ENCODE measurements at places on chromosomes 5 and 9.

- DNase-seq: no peak
These were observed 415 bp downstream of the XRCC4 start for GRCh38 chr5:83077662-83078261.

GRCh38 chr5:35248843-35249780 is 18.8 kb upstream of the PRLR start:
- DNase-seq: no peak

- no peak for DNase-seq
These were observed 21.4 kb downstream of the TTLL11 start for GRCh38 chr9:122071715-122072114.

DNA sequence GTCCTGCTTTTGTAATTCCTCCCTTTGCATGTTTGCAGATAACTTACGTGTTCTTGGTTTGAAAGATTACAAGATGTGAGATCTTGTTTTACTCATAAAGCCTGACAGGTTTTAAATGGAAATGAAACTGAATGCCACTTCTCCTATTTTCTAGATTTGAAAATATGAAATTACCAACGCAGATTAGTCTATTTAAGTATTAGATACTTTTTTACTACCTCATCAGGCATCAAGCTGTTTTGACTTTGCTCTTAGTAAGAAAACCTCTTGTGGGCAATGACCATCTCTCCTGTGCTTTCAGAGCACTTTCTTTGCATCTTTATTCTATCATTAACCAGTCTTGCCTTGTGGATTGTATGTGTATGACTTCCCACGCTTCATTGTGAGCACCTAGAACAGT is 3.5 kb downstream of the DMXL1 start:
- no peak for DNase-seq

DNA sequence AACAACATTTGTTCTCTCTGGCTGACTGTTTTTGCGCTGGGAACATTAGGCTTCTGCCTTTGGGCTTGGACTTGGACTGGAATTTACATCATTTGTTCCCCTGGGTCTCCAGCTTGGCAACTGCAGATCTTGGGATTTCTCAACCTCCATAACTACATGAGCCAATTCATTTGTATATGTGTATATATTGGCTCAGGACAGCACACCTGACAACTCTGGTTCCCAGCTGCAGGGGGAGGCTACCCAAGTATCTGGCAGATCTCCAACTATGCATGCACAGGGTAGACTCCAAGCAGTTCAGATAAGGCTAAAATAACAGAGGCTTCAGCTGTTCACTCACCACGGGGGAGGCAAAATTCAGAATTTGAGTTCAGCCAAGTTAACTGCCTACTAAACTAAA is 31.6 kb upstream of the F2RL1 start:
- no peak for DNase-seq

- no peak for DNase-seq
These were observed 60.6 kb downstream of the IL6ST start for GRCh38 chr5:55934115-55934613.

DNA sequence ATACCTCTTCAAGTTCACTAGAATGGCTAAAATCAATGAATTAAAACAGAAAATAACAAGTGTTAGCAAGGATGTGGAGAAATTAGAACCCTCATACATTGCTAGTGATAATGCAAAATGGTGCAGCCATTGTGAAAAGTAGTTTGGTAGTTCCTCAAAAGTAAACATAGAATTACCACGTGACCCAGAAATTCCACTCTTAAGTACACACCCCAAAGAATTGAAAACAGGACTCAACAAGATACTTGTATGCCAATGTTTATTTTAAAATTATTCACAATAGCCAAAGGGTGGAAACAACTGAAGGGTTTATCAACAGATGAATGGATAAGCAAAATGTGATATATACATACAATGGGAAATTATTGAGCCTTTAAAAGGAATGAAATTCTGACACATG is 70.3 kb downstream of the BARX1 start:
- no peak for DNase-seq

DNA sequence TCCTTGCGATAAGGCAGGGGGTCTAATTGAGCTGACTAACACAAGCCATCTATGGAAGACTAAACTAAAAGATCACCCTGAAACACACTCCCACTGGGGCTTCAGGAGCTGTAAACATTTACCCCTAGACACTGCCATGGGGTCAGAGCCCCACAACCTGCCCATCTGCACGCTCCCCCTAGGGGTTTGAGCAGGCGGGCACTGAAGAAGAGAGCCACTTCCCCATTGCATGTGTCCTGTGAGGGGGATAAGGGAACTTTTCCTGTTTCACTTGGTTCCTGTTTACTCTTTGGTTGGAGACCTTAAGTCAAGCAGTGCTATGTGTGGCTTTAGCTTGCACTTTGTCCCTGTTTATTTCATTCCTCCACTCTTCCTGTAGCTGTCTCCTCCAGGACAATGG is 1929.5 kb upstream of the CDH9 start:
- no peak for DNase-seq

GRCh38 chr5:50564079-50564478 is 102.4 kb upstream of the PARP8 start:
- DNase-seq: no peak

DNA sequence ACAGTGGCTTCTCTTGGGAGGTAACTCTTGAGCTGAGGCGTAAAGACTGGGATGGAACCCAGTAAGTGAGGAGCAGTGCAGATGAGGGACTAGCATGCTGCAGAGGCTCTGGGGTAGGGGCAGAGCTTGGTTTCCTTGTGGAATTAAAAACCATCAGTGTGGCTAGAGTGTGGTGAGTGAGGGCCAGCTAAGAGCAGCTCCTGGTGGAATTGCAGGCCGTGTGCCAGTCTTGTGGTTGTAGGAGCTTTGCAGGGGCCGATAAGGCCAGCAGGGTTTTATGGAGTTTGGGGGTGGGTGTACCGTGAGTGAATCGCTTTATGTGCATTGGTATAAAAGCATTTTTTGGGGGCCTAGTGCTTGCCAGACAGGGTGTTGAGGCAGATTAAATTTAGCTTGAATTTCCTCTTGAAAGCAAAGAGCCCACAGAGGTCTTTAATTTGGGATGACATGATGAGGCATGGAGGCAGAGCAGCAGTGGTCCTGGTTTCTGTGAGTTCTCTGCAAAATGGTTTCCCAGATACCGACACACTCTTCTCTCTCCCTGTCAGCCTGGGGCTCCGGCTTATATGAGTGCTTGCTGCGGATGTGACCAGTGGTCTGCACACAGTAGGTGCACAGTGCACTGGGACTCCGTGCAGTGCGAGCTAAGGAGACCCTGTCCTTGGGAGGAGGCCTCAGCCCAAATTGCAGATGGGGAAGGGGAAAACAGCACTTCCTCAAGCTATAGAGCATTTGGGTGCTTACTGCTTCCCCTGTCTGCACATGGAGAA is 176.4 kb upstream of the PITX1 start:
- no peak for DNase-seq

- DNase-seq: no peak
These were observed 209.1 kb downstream of the TMEM232 start for GRCh38 chr5:110517396-110517795.

DNA sequence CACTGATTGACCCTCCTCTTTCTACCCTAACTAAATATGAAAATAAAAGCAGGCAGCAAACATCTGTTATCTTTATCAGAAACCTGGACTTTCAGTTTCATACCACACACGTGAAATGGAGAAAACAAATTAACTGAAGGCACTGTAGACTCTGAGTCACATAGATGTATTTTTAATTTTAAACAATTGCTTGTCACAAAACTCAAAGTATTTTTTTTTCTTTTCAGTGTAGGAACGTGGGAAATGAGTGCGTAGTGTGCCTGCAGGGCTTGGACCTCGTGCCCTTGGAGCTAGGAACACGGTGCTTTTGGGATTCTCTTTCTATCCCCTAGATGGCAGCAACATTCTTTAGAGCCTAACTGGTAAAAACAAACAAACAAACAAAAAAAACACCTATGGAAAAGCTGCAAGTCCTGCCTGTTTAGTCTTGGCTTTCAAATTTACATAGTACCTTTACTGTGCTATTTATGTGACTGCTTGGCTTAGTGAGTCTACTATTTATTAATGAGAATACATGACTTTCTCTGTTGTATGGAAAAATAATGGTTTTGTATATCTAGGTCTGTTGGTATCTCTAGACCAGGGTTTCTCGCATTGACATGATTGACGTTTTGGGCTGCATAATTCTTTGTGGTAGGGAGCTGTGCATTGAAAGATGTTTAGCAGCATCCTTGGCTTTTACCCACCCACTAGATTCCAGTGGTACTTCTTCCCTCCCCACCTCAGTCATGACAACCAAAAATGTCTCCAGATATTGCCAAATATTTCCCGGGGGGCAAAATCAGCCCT is 16.8 kb upstream of the ACTBL2 start:
- peak; percentile 25 for DNase-seq

DNA sequence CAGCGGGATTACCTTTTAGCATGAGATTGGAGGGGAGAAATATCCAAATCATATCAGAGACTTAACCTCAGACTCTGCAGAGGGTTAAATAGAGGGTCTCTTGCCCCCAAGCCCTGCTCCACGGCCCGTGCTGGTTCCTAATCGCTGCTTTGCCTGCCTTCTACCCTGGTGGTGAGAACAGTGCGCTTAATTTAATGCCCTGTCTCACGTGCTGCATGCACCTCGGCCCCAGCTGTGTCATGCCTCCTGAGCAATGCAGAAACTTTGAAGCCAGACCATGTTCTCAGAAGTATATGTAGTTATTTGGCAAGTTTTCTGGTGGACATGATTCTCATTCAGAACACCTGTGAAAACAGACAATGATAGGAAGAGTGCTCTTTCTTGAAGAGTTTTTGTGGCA is 1.4 kb downstream of the OTULIN start:
- peak; percentile 55 for DNase-seq

DNA sequence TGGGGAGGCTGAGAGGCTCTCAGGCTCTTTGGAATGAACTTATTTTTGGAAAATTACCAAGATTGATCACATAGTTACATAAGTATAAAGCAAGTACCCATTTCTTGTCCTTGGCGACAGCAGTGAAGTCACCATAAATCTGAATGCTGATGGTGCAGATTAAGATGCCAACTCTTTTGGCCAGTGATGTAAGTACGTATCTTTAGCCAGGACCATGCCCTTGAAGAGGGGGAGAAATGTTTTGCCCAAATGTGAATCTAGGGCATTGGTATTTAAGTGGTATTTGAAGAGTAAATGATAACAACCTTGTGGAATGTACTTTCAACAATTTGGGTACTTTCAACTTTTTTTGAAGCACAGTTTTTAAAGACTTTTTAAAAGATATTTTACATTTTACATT is 68.2 kb upstream of the RAD23B start:
- no peak for DNase-seq

GRCh38 chr5:61811052-61811451 is 479.0 kb downstream of the ZSWIM6 start:
- no peak for DNase-seq

DNA sequence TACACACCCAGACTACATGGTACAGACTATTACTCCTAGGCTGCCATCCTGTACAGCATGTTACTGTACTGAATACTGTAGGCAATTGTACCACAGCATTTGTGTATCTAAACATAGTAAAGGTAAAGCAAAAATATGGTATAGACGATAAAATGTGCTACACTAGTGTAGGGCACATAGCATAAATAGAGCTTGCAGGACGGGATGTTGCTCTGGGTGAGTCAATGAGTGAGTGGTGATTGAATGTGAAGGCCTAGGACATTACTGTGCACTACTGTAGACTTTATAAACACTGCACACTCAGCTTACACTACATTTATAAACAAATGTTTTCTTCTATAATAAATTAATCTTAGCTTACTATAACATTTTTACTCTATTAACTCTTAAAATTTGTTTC is 25.6 kb downstream of the ANKRD55 start:
- no peak for DNase-seq

- no peak for DNase-seq
These were observed 157.9 kb upstream of the FBN2 start for GRCh38 chr5:128695791-128696530.

GRCh38 chr5:139131921-139132432 is 66.2 kb downstream of the SIL1 start:
- DNase-seq: no peak

- DNase-seq: no peak
These were observed 402.9 kb downstream of the CYLC2 start for GRCh38 chr9:103397868-103398600.

- no peak for DNase-seq
These were observed 52.5 kb downstream of the ECPAS start for GRCh38 chr9:111431684-111432083.

GRCh38 chr5:67102708-67103107 is 93.9 kb downstream of the CD180 start:
- no peak for DNase-seq

DNA sequence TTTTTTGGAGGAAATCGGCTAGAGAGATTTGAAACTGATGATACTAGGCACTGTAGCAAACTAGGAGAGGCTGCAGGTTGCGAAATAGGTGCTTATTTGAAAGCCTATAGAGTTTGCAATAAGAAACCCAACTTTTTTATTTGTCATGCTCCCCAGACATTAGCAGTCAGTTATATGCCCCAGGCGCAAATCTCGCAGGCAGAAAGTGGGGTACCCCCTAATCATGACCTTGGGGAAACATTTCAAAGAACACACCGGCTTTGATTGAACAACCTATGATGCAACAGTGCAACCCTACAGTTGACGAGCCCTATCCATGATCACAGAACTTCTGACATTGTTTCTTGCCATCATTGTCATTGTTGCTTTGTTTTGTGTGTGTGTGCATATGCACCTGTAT is 510.5 kb downstream of the RAB3C start:
- DNase-seq: no peak

DNA sequence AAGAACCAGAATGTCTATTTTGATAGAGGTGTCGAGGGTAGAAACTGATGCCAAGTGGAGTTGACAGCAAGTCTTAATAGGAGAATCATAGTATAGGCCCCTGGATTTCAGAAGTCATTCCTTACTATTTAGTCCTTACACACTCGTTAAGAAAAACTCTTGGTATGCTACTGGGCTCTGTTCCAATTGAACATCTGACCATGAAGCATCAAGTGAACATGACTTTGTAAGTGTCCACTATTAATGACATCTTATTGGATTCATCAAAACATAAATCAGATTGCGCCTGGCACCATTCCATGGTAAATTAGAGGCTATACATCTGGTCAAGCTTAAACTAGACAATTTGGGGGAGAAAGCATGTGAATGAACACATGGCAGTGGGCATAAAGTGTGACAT is 1056.5 kb upstream of the EDIL3 start:
- DNase-seq: no peak

GRCh38 chr5:34863946-34864345 is 25.0 kb downstream of the TTC23L start:
- no peak for DNase-seq

Data from hematopoietic multipotent progenitor cell treated with erythropoietin and hydrocortisone succinate and interleukin-3 and kit ligand, for 15 days (in vitro differentiated cells).